WERI-Rb-1 (cell line): ENCODE measurements at places on chromosomes 11 and 22.

- no peak for DNase-seq
Measured at GRCh38 chr22:20918663-20919218, 1.5 kb downstream of the CRKL start.

DNA sequence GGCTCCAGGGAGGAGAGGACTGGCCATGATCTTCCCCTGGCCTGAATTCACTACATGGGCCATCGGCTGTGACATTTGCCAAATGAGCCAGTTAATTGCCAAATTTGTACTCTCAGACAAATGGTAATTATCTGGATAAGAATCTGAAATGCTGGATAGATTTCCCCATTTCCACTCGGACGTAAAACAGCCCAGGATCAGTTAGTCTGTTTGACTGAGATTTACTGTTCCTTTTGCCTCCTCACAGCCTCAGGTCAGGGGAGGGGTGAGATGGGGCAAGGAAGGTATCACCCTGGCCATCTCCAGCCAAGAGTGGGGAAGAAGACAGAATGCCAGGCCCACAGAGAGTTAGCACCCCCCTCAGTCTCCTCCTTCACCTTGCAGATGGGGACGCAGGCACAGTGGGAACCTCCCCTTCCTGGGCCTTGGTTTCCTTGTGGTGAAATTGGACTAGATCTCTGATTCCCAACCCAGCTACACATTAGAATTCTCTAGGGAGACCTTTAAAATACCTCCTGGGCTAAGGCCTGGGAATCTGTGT, 5.2 kb downstream of the TRIM29 start:
- DNase-seq: no peak

- peak; percentile 33 for DNase-seq
Measured at GRCh38 chr11:123195188-123196059, at the start of gene CLMP. CLMP (minus strand) TSS chr11:123195248; CDS start chr11:123194940, 308 bp downstream.

DNA sequence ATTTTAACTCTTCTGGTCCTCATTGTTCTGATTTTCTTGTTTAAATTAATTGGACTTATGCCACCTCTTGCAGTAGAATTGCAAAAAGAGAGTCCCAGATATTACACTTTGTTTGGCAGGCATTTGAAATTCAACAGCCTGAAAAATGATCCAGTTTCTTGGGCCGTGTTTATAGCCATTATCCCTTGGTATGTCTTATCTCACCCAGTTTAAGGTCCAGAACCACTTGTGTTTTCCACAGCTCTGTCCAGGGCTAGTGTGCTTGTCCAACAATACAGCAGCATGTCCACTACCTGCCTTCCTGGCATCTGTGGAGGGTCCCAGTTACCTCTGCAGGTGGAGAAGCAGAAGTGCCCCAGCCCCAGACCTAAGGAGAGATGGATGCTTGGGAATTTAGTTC, 397.4 kb downstream of the SOX6 start:
- DNase-seq: no peak

- peak; percentile 44 for DNase-seq
Measured at GRCh38 chr11:18379201-18379600, 15.2 kb upstream of the LDHA start.
